ENCODE measurements at places on chromosomes 4 and X. TPM values are rescaled to one million over a fixed set of nuclear protein-coding genes. Genes with fewer than 3 reads are reported as not detected.

Gene ETDA
- polyA plus RNA-seq: not detected

Gene LRCH2
- 0.94 TPM for polyA plus RNA-seq

Gene OPN1MW
- not detected for polyA plus RNA-seq

Gene ATP5ME
- polyA plus RNA-seq: 547 TPM

Gene CCNG2
- 13.4 TPM for polyA plus RNA-seq

Gene FGG
- polyA plus RNA-seq: 0.34 TPM

Gene GPR119
- polyA plus RNA-seq: not detected

Gene GJB1
- 1.0 TPM for polyA plus RNA-seq

Measured in adipose tissue (tissue), 3 donors.